ENCODE measurements at places on chromosomes 11 and 22.

GRCh38 chr11:97615546-97615945, 1225.7 kb downstream of the JRKL start:
- no peak for DNase-seq

DNA sequence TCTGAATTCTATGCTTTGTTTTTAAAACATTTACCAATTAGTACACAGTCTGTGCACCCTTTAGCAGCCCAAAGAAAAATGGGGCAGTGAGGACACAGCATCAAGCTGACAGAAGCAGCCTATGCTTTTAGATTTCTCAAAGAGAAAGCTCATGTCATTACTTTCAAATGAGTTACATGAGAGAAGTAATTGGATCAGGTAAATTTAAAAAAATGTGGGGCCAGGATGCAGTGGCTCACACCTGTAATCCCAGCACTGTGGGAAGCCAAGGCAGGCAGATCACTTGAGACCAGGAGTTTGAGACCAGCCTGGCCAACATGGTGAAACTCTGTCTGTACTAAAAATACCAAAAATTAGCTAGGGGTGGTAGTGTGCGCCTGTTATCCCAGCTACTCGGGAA, 57.7 kb downstream of the APOL5 start:
- no peak for DNase-seq

DNA sequence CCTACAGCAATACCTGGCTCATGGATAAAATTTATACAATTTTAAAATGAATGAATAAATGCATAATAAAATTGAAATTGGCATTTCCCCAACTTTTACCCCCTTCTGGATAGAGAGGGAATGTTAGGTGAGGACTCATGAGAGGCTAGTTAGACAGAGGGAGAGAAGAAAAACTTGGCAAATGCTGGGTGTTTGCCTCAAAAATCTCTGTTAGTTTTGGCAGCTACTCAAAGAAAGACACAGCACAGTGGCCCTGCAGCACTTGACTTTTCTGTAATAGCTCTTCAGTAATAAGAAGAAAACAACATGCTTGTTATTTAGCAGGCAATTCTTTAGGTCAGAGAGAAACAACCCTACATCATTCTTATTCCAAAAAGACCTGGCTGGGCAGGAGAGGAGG, 20.7 kb upstream of the IZUMO1R start:
- no peak for DNase-seq

- no peak for DNase-seq
These were observed 79.4 kb downstream of the TMPRSS5 start for GRCh38 chr11:113626736-113627135.

DNA sequence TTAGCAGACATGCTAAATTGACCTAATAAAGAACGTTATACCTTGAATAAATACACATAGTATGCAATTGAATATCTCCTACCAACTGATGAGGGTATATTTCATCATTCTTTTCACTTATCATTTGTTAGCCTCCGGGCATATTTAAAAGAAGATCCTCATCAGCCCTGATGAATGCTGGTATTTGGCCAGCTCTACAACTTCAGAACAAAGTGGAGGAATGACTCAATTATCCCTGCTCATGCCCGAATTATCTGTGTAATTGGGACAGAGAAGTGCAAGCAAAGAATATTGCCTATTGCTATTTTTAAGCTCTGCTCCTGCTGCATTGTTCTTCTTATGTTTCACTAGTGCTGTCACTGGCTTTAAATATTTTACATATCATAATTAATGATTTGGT, 622.1 kb downstream of the METTL15 start:
- no peak for DNase-seq

- DNase-seq: no peak
These were observed 5.5 kb downstream of the OSM start for GRCh38 chr22:30261134-30261533.

- DNase-seq: no peak
These were observed 85.8 kb downstream of the LDLRAD3 start for GRCh38 chr11:36029616-36030015.

GRCh38 chr11:59164028-59164427, 7.9 kb upstream of the DTX4 start:
- no peak for DNase-seq

- no peak for DNase-seq
These were observed 378.7 kb upstream of the RAG2 start for GRCh38 chr11:36976741-36977140.

DNA sequence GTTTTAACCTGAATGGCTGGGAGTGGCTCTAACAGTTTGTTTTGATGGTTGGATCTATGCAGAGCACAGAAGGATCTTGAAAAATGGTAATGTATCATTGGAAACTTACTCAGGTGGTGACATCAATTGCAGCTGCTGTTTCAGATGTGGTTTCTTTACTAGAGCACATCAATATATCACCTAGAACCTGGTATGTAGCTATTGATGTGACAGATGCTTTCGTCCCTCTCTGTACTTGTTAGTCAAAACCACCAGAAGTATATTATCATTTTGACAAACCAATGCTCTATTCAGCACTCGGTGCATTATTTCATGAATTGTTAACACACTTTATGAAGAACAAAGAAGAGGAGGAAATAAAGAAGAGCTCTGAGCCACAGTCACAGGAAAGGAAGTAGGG, 26.6 kb upstream of the SCN3B start:
- DNase-seq: no peak

GRCh38 chr22:37912171-37912570, 6.1 kb downstream of the MICALL1 start:
- no peak for DNase-seq

- DNase-seq: no peak
These were observed 31.8 kb upstream of the APOBEC3A start for GRCh38 chr22:38925571-38926041.

DNA sequence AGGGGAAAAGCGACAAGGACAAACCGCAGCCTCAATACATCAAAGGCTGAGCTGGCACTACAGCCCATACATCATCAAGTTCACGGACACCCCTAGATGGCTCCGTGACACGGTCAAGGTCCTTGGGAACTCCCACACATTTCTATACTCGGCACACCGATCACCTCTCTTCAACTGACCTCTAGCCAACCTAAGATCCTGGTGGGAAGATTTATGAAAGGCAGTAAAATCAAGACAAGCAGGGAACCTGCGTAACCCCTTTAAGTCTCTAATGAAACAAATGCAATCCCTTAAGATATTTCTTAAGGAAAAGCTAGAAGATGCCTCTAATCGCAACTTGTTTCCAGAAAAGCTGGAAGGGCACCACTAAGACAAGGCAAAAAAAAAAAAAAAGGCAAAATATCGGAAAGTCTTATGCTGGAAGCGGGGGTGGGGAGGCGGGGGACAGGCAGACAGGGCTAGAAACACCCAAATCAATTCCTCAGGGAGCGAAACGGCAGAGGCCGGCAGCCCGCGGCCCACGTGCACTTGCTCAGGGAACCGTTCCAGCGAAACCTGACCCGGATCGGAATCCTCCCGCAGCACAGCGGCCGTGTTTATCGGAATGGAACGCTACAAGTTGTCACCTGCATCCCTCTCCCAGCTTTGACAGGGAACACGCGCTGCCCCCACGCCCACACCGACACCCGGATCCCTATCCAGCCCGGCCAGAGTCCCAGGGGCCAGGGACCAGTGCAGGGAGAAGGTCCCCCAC, 1.4 kb downstream of the ARHGAP20 start:
- no peak for DNase-seq

DNA sequence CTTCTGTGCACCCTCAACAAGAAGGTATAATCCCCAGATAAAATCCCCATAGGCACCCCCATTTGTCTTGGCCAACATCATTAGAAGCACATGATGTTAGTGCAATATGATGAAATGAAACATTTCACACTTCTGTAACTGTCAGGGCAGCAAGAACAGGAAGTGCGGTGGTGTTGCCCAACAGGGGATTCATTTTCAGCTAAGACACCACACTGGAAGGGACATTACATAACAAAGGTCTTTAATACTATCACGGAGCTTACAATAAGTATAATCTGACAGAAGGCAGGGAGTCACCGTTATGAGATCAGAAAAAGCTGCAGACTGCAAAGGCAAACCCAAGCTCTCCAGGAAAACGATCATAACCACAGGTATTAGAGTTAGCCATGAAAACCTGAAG, 2.0 kb downstream of the OR52W1 start:
- no peak for DNase-seq

DNA sequence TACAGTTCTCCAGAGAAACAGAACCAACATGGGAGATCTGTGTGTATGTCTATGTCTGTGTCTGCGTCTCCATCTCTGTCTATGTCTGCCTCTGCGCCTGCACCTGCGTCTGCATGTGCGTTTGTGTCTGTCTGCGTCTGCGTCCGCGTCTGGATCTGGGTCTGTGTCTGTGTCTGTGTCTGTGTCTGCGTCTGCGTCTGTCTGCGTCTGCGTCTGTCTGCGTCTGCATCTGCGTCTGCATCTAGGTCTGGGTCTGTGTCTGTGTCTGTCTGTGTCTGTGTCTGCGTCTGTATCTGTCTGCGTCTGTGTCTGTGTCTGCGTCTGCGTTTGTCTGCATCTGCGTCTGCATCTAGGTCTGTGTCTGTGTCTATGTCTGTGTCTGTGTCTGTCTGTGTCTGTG, 88.4 kb upstream of the SLC22A12 start:
- no peak for DNase-seq

DNA sequence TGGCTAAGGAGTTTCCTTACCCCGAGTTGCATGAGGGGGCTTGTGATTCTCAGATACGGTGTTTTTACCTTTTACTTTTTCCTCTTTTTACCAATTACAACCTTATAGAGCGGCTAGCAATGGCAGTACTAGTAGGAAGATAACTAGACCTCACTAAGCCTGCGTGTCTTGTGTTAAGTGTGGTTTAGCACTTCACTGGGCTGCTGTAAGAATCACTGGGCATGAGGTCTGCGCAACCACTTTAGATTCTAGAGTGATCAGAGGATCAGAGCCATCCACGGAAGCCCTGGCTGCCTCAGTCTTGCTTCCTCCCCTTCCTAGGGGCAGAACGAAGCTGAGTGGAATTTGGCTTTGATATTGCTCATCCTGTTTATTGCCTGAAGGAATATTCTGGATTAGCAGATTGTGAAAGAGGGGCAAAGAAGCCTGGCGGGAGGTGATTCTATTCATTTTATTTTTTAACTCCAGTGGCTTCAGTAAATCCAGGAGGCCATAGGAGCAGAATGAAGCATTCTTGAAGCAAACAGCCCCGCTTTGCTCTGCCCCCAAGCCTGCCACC, 88.5 kb downstream of the GRAMD1B start:
- DNase-seq: no peak

- DNase-seq: no peak
These were observed 40.4 kb downstream of the SMIM38 start for GRCh38 chr11:69195824-69196782.

DNA sequence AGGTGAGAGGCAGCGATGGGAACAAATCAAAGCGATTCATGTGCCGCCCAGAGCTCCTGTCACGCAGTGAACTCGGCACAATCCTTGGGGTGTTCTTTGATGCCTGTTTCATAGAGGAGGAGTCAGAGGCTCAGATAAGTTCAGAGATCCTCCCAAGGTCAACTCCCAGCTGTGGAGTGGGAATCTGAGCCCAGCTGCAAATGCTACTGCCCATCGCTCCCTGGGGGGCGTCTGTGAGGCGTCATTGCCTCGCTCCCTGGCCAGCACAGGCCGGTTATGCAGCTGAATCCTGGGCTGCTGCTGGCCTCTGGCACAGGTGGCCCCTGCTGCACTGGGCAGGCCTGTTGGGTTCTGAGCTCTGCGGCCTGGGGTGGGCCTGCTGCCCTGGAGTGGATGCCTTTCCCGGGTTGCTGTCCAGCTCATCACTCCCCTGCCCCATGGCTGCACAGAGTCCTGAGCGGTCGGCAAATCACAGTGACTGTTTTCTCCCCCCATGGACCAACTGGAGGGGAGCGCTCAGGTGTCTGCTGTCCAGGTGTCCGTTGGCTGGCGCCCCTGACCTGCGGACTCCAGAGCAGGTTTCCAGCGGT, 36.3 kb upstream of the SHISAL1 start:
- no peak for DNase-seq

- no peak for DNase-seq
These were observed 29.1 kb upstream of the DLAT start for GRCh38 chr11:111996129-111996528.

- DNase-seq: no peak
These were observed 19.2 kb downstream of the OR52E1 start for GRCh38 chr11:5088556-5088955.

- DNase-seq: no peak
These were observed 181.9 kb downstream of the CTTN start for GRCh38 chr11:70580036-70580805.

- no peak for DNase-seq
These were observed 58.5 kb downstream of the SMCO4 start for GRCh38 chr11:93484716-93485115.

DNA sequence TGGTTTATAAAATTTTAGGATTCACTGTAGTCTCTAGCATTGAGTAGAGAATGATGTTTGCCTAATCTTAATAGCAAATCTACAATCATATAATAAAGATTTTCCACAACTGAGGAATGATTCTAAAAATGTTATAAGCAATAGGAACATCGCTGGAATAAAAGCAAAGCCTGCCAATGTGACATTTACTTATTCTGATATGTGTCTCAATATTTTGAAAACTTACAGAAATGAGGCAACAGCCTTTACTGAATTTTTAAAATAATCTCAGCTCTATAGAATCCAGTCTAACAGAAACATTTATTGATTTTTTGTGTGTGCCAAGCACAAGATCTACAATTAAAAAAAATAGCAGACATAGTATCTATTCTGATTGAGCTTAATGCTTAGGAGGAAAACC, 303.7 kb upstream of the CCDC179 start:
- DNase-seq: no peak

- DNase-seq: no peak
These were observed 48.4 kb upstream of the ARHGAP42 start for GRCh38 chr11:100638648-100639047.

DNA sequence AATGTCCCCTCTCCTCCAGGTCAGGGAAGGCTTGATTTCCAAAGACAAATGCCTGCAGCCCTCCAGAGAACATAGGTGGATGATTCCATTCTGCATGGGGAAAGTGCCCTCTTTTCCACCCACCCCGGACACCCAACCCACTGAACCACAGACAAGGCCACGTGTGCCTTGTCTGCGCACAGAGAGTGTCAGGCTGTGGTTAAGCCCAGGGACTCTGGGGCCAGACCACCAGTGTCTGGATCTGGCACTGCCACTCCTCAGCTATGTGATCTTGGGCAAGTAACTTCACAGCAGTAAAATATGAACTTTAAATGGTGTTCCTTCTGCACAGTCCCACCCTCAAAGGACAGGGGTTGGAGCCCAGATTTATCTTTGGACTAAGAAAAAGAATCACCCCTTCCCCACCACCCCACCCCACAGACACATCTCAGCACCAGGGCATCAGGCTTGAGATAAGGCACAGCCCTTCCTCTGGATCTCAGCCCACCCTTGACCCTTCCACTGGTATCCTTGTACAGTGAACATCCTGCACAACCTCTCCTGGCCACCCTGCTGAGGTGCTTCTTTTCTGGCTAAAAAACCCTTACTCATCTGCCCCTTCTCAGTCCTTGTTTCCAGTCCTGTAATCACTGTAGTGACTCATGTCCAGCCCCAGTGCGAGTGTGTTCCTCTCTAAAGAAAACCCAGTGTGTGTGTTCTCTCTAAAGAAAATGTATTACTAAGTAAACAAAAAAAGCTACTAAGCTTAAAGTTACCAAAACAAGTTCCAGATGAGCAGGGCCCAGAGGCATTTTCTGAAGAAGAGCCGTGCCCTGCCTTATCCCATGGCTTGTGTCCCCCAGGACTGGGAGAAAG, 1.9 kb upstream of the PTGDR2 start:
- DNase-seq: no peak
